ENCODE measurements at places on chromosomes 3 and 15.

DNA sequence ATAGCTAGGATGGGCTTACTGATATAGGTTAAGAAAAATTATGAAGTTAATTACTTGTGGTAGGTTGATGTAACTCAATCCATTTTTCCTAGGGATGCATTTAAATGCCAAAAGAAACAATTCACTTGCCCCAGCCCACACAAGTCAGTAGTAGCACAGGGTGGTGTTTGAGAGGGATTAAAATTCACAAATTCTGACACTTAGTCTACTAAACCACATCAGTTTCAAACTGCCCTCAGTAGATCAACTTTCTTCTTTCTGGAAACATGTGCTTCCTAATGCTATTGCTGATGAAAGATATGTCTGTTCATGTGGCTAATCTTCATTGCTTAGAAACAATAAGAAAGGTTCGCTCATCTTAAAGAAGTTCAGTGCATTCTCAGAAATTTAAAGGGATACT, 160.6 kb downstream of the EPHA3 start:
- no peak for DNase-seq

GRCh38 chr3:195558602-195559001, 15.5 kb upstream of the PPP1R2 start:
- no peak for DNase-seq

- no peak for DNase-seq
These were observed 14.3 kb upstream of the CLASP2 start for GRCh38 chr3:33732394-33732793.

DNA sequence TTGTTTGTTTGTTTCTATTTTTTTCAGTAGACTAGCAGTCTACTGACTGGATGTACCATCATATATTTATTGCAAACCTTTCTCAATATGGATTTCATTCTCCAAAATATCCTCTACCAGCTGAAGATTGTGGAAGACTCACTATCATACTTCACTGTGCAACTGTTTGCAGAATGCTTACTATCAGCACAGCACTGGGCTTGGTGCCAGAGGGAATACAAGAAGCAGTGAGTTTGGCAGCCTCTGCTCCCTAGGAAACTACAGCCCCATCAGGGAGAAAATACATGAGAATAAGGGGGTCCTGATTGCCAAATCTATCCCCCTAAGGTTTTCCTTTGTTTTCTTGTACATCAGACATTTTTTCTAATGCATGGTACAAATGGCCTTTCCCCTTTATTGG, 27.5 kb downstream of the AQP9 start:
- no peak for DNase-seq

DNA sequence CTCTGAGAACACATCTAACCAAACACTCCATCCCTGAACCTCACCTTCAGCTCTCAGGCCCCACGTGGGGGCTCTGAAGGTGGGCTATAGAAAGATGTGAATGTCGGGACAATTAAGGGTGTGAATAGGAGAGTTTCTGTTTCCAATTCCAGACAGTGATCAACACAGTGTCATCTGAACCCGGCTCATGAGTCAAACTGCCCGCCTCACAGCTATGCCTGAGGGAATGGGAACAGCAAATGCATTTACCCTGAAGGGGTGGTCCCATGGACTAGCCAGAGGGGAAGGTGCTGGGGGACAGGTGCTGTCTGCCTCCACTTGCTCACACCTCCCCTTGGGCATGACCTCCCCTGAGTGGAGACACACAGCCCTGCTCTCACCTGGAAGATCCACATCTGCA, 6.3 kb downstream of the RTP2 start:
- DNase-seq: no peak
